Motor neuron (in vitro differentiated cells): ENCODE measurements at places on chromosomes 1 and 21. TPM values are rescaled to one million over a fixed set of nuclear protein-coding genes. Genes with fewer than 3 reads are reported as not detected.

- no peak for ATAC-seq
Measured at GRCh38 chr1:88659552-88659951, 24.5 kb upstream of the PKN2 start.

- ATAC-seq: no peak
Measured at GRCh38 chr1:183048087-183049085, 25.2 kb downstream of the LAMC1 start.

- no peak for ATAC-seq
Measured at GRCh38 chr1:9243066-9243739, 8.6 kb downstream of the H6PD start.

GRCh38 chr1:234536741-234537140 lies 57.8 kb upstream of the TARBP1 start:
- no peak for ATAC-seq

DNA sequence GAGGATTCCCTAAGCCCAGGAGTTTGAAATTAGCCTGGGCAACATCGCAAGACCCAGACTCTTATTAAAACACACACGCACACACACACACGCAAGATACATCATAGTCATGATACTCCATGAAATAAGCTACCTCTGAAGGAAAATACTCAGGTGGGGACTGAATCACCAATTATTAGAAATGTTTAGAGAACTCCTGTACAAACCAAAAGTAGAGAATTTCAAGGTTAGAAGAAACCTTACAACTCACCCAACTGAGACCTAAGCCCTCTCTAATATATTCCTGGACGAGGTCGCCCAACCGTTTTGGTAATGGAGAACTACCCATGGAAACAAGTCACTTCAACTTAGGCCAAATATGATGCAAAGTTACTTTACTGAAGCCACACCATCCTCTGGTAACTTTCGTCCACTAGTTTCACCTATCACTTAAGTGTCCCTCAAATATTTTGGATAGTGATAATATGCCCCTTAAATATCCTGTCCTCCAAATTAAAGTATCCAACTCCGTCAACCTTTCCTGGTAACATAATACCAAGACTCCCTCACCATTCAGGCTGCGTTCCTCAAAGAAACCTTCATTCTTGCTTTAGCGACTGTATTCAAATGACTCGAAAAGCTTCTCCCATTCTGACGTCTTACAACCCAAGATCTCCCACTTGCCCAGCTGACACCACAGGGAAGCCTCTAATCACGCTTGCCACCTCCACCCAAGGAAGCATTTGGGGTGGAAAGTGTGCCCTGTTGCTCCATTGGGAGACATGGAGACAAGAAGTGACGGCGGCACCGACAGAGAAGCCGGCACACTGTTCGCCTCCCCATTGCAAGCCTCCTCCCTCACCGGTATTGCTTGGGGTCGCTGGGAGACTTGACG lies 856 bp downstream of the NRDC start:
- ATAC-seq: no peak

DNA sequence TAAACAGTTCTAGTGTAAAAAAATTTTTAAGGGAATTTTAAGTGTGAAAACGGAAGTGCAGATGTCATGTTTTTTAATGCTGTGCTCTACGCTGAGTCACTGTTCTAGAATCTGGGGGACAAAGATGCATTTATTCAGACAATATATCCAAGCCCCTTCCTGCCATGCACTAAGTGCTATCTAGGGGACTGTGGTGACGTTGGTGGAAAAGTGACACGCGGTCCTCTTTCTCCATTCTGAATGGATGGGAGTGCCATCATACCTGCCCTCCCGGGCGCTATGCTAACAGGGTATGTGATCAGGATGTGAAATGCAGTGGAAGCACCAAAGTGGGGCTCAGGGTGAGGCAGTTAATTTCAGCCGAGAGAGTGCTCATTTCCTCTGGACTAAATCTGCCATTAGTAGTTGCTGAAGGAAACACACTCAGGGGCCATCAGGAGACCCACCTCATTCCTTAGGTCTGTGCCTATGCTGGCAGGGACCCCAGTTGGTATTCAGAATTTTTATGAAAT lies 6.6 kb downstream of the C1orf226 start:
- ATAC-seq: no peak

DNA sequence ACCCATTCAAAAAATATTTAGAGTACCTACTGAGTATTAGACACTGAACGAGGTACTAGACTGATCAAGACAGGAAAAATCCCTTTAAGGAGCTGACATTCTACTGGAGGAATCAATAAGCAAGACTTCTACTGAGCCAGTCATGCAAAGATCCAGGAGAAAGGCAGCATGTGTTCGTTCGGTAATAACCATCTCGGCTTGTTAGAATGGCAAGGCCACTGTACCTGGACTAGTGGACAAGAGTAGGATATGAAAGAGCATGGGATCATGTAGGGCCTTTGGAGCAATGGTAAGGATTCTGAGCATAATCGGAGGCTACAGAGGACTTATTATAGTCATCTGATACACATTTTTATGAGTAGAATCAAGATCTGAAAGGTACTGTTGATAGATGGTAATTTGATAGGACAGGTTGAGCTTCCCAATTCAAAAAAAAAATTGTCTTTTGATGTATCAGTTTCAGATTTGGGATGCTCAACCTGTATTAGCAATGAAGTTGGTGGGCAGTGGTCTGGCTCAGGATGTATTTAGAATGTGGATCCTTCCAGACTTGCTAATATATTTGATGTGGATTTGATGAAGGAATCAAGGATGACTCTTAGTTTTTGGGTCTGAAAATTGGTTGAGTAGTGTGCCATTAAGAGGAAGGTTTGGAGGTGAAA lies 2.3 kb downstream of the COX20 start:
- ATAC-seq: no peak

- ATAC-seq: no peak
Measured at GRCh38 chr1:97999320-97999719, 78.5 kb upstream of the DPYD start.

- ATAC-seq: no peak
Measured at GRCh38 chr1:192399161-192399560, 82.4 kb downstream of the RGS21 start.

DNA sequence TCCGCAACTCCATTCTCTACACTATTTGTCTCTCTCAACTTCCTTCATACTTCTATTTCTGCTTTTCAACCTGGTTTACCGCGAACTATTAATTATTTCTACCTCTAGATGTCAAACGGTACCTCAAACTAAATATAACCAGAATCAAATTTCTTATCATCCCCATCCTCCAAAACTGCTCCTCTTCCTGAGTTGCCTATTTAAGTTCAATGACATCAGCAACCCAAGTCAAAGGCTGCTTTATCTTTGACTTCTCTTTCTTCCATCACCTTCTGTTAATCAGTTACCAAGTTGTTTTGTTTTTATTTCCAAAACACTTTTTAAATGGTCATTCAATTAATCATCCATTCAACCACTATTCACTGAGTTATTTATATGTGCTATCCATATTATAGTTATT lies 171.9 kb downstream of the COL24A1 start:
- no peak for ATAC-seq

DNA sequence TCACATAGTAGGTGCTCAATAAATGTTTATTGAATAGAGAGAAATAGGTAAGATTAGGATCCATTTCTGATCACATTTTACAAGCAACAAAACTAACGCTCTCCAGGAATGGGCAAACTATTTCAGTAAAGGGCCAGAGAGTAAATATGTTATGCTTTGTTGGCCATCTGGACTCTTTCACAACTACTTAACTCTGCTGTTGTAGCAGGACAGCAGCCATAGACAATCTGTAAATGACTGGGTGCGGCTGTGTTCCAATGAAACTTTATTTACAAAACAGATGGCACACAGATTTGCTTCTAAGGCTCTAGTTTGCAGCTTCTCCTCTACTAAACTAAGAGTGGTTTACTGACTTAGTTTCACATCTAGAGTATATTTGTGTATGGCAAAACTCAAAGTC lies 83.0 kb upstream of the BACH1 start:
- ATAC-seq: no peak

GRCh38 chr21:45492765-45493164 lies 49.5 kb downstream of the SLC19A1 start:
- ATAC-seq: no peak

- no peak for ATAC-seq
Measured at GRCh38 chr1:212147581-212148033, 112.1 kb downstream of the DTL start.

GRCh38 chr1:241375886-241376285 lies 18.9 kb upstream of the RGS7 start:
- ATAC-seq: no peak

DNA sequence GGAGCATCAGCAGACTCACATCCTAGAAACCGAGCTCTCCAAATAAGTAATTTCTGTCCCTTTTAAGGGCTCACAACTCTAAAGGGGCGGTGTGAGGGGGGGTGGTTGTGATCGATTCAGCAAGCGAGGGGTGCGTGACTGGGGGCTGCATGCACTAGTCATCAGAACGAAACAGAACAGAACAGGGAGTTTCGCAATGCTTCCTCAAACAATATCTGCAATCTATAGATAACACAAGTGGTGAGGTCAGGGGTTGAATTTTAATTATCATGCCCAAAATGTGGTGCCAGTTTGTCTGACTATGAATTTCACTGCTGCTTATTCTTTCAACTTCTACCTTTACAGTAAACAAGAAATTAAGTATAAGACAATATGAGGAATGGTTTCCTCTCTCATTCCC lies 1003.0 kb upstream of the NCAM2 start:
- no peak for ATAC-seq

DNA sequence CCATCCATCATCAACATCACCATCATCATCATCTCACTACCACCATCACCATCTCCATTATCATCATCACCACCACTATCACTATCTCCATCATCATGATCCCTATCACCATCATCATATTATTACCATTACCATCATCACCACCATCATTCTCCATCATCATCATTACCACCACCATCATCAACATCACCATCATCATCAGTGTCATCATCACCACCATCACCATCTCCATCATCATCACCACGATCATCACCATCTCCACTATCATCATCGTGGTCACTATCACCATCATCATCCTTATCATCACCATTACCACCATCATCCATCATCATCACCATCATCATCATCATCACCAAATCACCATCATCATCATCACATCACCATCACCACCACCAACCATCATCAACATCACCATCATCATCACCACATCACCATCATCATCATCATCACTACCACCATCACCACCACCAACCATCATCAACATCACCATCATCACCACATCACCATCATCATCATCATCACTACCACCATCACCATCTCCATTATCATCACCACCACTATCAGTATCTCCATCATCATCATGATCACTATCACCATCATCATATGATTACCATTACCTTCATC lies 202.1 kb upstream of the VAMP3 start:
- ATAC-seq: no peak

DNA sequence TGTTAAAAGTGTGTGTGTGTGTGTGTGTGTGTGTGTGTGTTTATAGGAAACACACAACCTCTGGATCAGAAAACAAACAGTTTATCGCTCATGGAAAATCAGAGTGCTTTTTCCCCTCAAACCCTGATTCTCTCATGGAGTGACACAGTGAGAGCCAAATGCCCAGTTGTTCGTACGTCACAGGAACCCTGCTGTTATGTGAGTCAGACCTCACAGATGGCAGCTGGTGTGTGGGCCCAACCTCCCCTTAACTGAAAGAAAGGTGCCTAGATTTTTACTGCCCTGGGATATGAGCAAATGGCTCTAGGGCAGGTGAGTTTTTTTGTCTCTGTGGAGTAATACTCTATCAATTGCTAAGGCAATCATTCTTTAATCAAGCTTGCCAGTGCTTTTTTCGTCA lies 1788.1 kb downstream of the BRINP3 start:
- ATAC-seq: no peak

DNA sequence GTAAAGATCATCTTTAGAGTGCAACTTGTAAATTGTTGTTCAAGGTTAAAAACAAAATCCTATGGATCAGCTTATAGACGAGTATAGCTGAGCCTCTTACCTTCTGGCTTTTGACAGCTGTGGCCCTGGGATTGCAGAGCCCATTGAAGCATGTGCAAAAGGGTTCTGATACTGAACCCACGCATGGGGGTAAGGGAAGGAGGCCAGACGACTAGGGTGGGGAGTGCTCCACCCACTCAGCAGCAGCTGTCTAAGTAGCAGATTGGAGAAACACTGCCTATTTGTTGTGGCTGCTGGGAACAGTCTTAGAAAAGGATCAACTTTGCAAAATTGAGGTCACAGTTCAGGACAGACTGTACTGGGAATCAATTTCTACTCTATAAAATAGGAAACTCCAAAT lies 16.1 kb downstream of the CD101 start:
- ATAC-seq: no peak

GRCh38 chr1:28642056-28642846 lies 616 bp downstream of the TAF12 start:
- peak; percentile 32 for ATAC-seq

- ATAC-seq: no peak
Measured at GRCh38 chr1:41883507-41883906, 35.2 kb downstream of the HIVEP3 start.

DNA sequence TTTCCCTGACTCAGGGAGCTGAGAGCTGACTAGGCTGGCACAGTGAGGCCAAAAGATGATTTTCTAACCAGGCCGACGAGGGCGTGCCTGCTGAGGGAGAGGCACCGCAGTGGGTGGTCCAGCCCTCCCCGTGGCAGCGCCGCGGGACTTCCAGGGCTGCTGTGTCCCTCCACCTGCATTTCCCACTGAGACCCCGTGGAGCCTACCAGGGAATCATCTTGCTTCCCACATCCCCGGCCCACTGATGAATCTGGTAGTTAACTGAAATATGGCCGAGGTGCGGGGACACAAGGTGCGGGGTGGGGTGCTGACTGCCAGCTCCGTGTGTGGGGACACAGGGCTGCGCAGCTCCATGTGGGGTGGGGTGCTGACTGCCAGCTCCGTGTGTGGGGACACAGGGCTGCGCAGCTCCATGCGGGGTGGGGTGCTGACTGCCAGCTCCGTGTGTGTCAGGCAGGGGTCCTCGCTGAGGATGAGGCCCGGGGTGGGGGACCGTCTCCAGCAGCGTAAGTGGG lies 10.4 kb downstream of the WRAP73 start:
- ATAC-seq: no peak

VWA1 gene
- 1.1 and 1.7 TPM in 2 replicates for total RNA-seq

CD101 gene
- total RNA-seq: 0.27 and 1.3 TPM in 2 replicates

KRTAP15-1 gene
- 1.4 TPM in 1 of 2 replicates, not detected in the other for total RNA-seq

LRRC71 gene
- 1.3 and 2.6 TPM in 2 replicates for total RNA-seq

FOXD3 gene
- total RNA-seq: 0.68 and 0.76 TPM in 2 replicates

ANGPTL3 gene
- total RNA-seq: 0.41 and 0.86 TPM in 2 replicates
